Activated CD8-positive, alpha-beta memory T cell treated with anti-CD3 and anti-CD28 coated beads for 1 hour (primary cell): ENCODE measurements at places on chromosomes 6 and 20.

DNA sequence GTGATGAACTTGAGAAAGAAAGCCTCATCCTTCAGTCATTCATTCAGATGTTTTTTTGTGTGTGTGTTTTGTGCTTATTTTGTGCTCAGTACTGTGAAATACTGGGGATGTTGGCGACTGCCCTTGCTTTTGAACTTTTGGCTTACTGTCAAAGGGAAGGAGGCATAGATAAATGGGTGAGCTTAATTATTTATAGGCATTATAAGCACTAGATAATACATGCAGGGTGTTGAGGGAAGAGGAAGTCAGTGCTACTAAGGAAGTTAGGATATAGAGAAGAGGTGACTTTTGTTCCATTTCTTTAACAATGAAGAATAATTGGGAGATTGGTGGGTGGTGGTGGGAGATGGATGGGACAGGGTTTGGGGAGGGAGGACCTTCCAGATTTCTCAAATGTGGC, 23.6 kb downstream of the XRN2 start:
- DNase-seq, result no peak

DNA sequence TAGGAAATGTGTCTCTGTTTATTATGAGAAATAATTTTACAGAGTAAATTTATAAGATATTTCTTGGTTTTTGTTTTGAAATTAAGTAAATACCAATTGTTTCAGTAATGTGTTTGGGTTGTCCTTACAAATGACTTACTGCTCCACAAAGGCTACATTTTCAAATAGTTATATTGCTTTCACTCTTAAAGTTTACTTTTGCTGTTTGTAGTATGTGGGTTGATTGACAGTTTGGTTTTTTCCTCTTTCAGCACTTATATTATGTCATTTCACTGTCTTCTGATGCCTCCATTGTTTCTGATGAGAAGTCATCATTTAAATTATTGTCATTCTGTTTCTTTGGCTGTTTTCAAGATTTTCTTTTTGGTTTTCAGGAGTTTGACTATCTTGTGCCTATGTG, 34.9 kb upstream of the SUMO4 start:
- no peak for DNase-seq

DNA sequence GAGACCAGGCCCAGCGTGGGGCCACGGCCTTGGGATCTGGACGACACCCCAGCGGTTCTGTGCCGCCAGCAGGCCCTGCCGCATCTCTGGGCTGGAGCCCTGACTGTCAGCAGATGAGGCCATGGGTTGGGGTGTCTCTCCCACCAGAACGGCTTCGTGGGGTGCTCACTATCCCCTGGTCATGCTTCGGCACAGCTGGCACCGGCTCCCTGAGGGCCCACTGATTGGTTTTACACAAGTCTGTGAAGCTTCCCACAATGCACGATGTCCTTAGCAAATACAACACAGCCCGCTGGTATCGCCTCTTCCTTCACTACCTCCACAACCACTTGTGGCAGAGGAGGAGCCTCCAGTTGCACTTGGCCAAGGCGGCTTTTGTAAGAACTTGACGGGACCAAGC, 94.3 kb downstream of the THBS2 start:
- DNase-seq, result no peak

GRCh38 chr6:135085700-135086413, 31.2 kb upstream of the HBS1L start:
- no peak for DNase-seq

- DNase-seq, result no peak
These were observed 496.6 kb upstream of the EPHA7 start for GRCh38 chr6:93915961-93916360.

DNA sequence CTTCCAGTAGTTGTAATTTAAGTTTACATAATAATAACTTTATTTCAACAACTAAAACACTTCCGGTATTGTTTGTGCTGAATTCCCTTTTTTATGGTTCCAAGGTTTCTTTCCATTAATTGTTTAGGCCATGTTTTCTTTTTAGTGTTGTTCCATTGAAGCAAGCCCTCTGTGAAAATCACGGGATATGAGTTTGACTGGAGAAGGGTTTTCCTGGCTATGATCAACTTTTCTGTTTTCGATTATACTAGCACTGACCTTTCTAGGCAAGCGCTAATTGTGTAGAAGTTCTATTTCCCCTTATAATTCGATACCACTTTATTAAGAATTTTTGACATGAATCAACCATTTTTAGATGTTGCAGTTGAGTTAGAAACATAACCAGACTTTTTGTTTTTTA, 2.4 kb downstream of the LAMA2 start:
- no peak for DNase-seq

- DNase-seq, result no peak
These were observed 198.0 kb downstream of the RNF144B start for GRCh38 chr6:18585032-18585573.

DNA sequence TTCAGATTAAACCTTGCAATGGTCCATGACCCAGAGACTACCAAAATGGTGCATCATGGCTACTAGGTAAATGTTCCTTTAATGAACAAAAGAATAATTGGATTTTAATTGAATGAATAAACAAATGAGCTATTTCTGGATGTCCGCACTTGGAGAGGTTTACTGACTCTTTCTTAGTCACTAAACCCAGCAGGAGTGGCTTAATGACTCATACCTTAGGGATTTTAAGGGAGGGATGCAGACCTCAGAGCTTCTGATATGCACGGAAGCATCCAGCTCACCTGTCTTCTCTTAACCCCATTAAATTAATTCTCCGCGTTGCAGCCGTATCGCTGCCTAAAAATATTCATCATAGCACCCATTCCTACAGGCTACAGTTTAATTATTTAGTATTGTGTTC, 970.0 kb upstream of the SLC35B3 start:
- DNase-seq, result no peak

- no peak for DNase-seq
These were observed 2.6 kb downstream of the BLCAP start for GRCh38 chr20:37524859-37525708.

DNA sequence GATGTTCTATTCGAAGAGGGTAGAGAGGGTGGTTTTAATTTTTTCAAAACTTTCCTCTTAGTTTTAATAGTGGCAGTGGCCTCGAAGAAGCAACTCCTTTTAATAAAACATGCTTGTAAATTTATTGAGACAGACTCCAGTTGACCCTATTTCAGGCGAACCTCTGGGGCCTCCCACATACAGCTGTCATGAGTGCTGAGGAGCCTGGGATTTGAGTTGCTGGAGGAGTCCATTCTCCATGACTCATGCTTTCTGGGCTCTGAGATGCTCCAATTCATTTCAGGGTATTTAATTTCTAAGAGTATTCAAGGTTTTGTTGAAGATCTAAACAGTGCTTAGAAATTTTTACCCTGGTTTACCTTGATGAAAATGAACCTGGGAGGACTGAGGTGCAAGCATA, 580.4 kb downstream of the CBLN4 start:
- DNase-seq, result no peak

DNA sequence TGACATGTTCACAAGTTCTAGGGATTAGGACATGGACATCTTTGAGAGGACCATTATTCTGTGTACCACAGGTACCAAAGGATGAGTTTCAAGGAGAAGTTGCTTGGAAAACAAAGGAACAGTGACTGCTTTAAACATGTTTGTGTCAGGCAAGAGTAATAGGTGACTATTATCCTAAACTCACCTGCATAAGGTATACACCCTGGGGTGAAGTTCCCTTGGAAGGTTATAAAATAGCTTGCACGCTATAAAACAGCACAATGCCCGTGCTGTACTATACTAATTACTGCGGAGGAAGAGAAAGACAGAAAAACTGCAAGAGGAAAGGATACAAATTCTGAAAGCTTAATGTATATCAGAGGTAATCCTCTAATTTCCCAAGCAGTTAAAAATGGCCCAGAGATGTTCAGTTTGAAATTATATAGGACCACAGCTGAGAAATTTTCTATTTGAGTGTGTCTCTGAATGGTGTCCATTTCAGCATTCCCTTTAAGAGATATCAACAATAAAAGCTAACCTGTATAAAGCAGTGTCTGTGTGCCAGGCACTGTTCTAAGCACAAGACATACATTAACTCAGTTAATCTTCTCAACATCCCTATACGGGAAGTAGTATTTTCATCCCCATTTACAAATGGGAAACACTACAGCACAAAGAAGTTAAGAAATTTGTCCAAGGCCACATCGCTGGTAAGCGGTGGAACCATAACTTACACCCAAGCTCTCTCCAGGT, 19.7 kb downstream of the TBC1D32 start:
- DNase-seq, result no peak

GRCh38 chr6:105786449-105786848, 299.7 kb upstream of the PRDM1 start:
- DNase-seq, result no peak

GRCh38 chr6:120871416-120872261, 462.6 kb downstream of the TBC1D32 start:
- DNase-seq, result no peak

- DNase-seq, result no peak
These were observed 540.1 kb downstream of the MAFB start for GRCh38 chr20:40148886-40149285.

GRCh38 chr6:3294396-3294795, 35.6 kb downstream of the PSMG4 start:
- no peak for DNase-seq

GRCh38 chr6:122495612-122496011, 24.0 kb upstream of the SERINC1 start:
- no peak for DNase-seq

DNA sequence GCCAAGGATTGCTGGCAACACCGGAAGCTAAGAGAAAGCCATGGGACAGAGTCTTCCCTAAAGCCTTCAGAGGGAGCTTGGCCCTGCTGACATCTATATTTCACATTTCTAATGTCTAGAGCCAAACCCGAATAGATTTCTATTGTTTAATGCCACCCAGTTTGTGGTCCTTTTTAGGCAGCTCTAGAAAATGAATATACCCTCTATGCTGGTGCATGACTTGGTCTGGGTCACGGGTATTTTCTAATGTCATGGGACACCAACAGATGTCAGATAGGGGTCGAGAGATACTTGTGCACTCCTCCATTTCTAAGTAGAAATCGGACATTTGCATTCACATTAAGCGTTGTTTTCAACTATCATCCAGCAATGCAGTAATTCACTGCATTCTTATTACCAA, 37.0 kb upstream of the SOX4 start:
- DNase-seq, result no peak

DNA sequence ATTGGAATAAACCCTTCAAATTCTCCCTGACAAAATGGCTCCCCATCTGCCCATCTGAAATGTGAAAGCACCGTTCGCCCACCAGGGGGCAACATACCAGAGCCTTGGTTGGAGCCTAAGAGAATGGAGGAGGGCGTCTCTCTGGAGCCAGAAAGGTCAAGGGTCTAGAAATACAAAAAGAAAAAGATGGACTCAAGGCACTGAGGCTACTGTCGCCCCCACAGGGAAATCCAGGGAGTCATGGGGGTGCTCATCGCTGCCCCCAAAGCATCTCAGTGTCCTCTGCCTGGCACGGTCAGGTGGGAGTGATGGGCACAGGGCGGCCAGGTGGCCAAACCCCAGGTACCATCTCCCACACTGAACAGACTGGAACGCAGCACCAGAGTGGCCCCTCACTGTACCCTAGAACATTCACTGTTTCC, 136.3 kb downstream of the ZMYND8 start:
- no peak for DNase-seq

GRCh38 chr6:109300874-109301273, 81.4 kb downstream of the CD164 start:
- DNase-seq, result no peak

DNA sequence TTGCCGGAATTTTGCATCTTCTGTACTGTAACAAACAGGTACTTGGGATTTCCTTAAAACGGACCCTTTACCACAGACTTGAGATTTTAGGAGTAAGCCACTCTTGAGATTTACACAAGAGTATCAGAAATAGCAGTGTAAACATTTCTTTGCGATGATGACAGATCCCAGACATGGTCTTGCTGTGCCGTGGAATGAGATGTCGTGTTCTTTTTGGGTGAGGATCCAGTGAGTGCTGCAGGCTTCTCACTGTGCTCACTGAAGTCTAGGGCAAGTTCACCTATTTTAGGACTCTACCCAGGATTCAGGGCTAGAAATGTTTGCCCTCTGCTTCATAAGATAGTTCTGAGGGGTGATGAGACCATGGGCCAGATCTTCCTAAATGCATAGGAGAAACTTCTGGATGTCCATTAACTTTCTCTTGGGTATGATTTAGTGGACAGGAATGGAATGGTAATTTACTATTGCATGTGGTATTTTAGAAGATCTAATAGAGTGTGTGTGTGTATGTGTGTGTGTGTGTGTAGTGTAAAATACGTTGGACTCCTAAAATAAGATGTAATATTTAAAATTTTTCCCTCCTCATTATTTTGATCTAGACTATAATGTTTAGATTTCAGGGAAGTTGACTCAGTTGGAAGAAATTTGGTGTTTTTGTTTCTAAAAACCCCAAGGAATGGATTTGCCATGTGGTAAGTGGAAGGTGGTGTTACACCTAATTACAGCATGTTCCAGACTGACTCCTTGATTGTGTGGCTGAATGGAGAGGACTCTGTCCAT, 8.5 kb downstream of the LRRC1 start:
- no peak for DNase-seq

GRCh38 chr6:158073776-158074175, 92.1 kb downstream of the SYNJ2 start:
- DNase-seq, result no peak

GRCh38 chr20:23404196-23404595, 17.1 kb downstream of the NAPB start:
- DNase-seq, result no peak

- no peak for DNase-seq
These were observed 23.8 kb downstream of the NRSN1 start for GRCh38 chr6:24149836-24150235.

GRCh38 chr6:105791179-105791578, 295.0 kb upstream of the PRDM1 start:
- no peak for DNase-seq

- DNase-seq, result no peak
These were observed 31.5 kb downstream of the MAFB start for GRCh38 chr20:40657526-40657925.

DNA sequence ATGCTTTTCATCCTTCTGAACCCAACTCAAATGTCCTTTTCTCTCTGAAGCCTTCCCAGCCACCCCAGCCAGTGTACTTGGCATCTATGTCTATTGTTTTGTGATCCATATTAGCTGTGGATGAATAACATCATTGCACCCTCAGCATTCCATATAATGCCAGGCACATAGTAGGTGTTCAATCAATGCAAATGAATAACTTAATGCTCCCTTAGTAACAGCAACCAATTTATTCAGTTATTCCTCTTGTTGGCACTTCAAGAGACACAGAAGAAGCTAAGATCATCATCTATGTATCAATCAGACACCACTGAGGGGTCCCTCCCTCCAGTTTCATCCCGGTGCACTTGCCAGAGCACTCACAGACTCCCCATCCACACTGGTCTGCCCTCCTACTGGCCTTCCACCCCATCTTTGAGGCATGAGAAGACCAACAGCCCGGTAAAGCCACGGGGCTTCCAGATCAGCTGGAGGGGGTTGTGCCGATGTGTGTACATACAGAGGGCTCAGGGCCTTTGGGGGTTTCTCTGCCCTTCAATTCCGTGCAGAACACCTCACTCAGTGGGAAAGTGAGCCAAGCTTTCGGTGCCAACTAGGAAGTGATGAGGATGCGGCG, 2.4 kb upstream of the TAF8 start:
- no peak for DNase-seq

DNA sequence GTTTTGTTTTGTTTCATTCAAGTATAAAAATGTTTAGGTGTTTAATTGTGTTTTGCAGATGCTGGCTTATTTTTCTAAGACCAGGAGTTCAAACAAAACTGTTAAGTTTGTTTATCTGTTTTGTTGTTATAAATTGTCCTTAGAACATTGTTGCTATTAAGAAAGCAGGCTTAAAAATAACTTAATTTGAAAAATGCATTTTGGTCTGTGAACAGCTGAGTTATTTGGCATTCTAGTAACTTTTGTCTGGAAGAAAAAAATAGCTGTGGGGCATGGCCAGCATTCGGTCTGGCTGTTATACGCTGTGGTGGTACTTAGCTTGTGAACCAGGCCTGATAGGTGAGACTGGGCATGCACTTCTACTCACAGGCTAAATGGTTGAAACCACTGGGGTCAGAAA, 37.8 kb downstream of the SLX4IP start:
- no peak for DNase-seq
